ENCODE measurements at places on chromosomes 11 and 22. TPM values are rescaled to one million over a fixed set of nuclear protein-coding genes. Genes with fewer than 3 reads are reported as not detected.
A peak's percentile ranks its signal among the peaks of the same experiment; 100 is the strongest.

SMTN gene
- total RNA-seq, result 2.9 TPM

PLA2G3 gene
- not detected for total RNA-seq

OR51E1 gene
- total RNA-seq, result not detected

DNA sequence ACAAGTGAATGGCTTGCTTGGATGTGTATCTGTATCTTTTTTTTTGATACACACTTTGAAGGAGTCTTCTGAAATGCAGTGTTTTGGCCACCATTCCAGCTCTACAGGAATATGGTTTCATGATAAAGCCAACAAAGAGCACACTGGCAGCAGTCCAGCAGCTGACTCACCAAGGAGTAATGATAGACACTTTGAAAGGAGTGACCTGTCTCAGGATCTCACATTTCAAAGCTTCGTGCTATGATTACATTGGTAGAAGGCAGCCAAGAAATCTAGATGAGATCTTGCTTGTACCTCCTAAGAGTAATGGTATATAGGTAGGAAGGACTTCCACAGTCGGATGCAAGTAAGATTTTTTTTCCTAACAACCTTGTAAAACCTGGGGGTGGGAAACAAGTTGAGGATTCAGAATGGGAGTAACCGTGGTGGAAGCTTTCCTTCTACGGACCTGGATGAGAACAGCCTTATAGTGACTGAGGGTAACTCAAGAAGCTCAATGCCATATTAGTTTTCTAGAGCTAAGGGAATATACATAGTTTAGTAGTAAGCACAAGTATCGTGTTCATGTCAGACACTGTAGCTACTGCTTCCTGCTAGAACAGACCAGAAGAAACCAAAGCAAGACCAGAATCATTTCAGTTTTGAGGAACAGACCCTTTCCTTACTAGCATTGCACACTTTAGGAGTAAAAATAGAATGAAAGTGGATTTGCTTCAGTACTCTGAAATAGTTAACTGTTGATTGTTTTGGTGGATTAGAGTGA, 25.0 kb downstream of the MTMR3 start:
- peak; percentile 36 for DNase-seq
- H3K36me3 ChIP-seq, result no peaks in the 10 kb centered on the region
- H3K4me3 ChIP-seq, result no peak overlapping the region
- no peaks in the 10 kb centered on the region for H3K27me3 ChIP-seq
- no peak overlapping the region for H3K27ac ChIP-seq

- peaks cover 23% of the 10 kb centered on the region for H3K36me3 ChIP-seq
- no peaks in the 10 kb centered on the region for H3K27me3 ChIP-seq
- H3K4me1 ChIP-seq, result no peaks in the 10 kb centered on the region
- no peak for DNase-seq
These were observed 114.8 kb downstream of the KCNQ1OT1 start for GRCh38 chr11:2584812-2585565.

DNA sequence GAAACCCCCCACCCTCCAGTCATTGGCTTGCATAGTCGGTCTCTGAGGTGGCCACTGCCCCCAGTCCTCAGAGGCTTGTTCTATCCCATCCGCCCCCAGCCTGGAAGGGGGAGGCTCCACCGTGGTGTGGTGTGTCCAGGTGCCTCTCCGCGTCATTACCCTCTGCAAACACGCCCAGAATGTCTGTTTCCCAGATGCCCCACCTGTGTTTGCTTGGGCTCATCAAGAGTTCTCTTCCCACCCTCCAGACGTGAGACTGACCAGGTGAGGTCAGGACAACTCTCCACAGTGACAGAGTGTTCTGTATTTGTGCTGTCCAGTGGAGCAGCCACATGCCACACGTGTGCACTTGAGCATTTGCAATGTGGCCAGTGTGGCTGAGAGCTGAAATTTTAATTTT, 24.9 kb downstream of the LRRC10B start:
- DNase-seq, result no peak
- H3K4me3 ChIP-seq, result no peak overlapping the region
- no peaks in the 10 kb centered on the region for H3K27me3 ChIP-seq
- H3K27ac ChIP-seq, result no peak overlapping the region

DNA sequence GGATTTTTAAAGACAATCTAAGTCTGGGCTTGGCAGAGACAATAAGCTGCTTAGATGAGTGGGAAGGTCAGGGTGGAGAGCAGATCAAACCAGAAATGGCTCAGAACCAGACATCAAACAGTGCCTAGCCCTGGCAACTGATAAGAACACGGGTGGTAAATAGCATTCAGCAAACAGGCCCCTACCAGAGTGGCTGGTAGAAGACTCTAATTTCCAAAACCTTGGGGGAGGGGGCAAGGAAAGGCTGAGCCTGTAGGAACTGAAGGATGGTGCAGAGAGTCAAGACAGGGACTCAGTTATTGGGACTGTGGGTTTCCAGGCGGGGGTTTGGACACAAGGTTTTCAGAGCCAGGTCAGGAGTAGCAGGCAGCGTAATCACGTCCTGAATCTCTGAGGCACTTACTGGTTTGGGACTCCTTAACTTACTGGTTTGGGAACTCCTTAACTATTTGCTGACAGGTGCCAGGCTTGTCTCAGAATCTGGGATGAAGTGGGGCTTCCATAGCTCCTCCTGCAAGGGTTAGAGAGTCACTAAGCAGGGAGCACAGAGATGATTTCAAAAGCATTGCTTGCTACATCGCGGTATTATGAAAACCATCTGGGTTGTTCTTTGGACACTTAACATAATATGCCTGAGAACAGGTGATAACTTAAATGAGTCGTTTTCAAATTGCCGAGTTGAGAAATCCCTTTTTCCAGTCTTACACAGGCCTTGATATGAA, 5.7 kb upstream of the ABTB2 start:
- H3K36me3 ChIP-seq, result no peaks in the 10 kb centered on the region
- peaks cover 10% of the 10 kb centered on the region for H3K27me3 ChIP-seq
- DNase-seq, result no peak
- no peak overlapping the region for H3K27ac ChIP-seq
- no peak overlapping the region for H3K4me3 ChIP-seq
- H3K4me1 ChIP-seq, result peaks cover 6% of the 10 kb centered on the region

DNA sequence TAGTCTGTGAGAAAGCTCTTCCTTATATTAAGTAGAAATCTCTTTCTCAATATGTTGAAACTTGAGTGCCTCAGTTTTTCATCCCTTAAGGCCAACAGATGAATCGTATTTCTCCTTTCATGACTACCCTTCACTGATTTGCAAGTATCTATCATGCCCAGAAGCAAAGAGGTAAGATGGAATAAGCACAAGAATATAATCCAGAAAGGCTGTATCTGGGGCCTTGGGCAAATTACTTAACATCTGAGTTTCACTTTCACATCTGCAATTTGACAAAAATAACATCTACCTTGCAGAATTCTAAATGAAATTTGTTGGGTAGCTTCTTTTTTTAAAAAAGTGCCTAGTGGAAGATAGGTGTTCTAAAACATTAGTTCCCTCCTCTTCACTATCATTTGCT, 552.4 kb upstream of the ANO5 start:
- H3K36me3 ChIP-seq, result no peaks in the 10 kb centered on the region
- no peaks in the 10 kb centered on the region for H3K27me3 ChIP-seq
- H3K4me1 ChIP-seq, result no peaks in the 10 kb centered on the region
- H3K27ac ChIP-seq, result no peak overlapping the region
- DNase-seq, result no peak

DNA sequence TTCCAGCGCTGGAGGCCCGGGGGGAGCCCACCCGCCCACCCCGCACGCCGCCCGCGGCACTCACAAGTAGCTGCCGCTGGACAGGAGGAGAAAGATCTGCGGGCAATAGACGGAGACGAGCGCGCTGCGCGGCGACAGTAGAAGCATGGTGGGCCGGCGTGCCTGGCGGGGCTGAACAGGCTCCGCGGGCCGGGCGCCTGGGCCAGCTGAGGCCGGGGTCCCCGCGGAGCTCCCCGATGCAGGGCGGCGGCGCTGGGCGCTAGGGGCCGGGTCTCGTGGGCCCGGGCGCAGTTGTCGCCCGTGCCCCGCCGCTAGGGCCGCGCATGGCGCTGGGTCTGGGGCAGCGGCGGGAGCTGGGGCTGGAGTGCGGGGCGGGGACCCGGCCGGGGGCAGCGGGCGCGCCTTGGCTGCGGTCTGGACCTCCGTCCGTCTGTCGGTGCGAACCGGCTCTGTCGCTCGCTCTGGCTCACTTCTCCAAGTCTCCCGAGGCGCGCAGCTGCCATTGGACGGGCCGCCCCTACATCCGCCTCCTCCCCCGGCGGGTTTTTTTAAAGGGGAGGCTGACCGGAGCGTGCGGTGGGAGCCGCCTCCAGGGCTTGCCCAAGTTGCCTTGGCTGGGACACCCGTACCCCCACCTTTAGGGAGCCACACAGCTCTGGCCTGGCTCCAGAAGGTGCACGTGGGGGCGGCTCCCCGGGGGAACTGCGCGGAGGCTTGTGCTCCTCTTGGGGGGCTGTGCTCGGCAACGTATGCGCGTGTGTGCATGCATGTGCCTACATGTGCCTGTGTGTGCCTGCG, 4.7 kb downstream of the WNT7B start:
- peaks cover 18% of the 10 kb centered on the region for H3K4me1 ChIP-seq
- peaks cover 71% of the 10 kb centered on the region for H3K27me3 ChIP-seq
- DNase-seq, result no peak
- no peaks in the 10 kb centered on the region for H3K36me3 ChIP-seq
- no peak overlapping the region for H3K4me3 ChIP-seq

All from CD4-positive, alpha-beta T cell (primary cell).